ENCODE measurements at places on chromosomes 2 and 18.

DNA sequence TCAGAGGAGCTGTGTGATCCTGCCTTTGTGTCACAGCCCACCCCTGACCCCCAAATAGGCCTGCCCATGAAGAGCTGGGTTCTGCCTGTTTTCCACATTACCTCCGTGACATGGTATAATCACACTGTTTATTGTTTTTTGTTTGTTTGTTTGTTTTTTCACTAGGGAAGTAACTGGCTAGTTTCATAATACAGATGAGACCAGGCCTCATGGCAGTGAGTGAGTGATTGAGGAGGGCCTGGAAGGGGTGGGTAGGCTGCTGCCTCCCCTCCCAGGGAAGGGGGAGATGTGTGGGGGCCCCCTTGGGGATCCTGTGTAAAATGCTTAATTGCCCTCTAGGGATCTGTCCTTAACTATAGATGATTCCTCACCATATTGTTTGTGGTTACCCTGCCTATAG, 190.5 kb downstream of the LDLRAD4 start:
- no peaks in the 10 kb centered on the region for H3K27me3 ChIP-seq
- H3K4me1 ChIP-seq = no peaks in the 10 kb centered on the region
- no peaks in the 10 kb centered on the region for H3K36me3 ChIP-seq
- no peak overlapping the region for H3K4me3 ChIP-seq

DNA sequence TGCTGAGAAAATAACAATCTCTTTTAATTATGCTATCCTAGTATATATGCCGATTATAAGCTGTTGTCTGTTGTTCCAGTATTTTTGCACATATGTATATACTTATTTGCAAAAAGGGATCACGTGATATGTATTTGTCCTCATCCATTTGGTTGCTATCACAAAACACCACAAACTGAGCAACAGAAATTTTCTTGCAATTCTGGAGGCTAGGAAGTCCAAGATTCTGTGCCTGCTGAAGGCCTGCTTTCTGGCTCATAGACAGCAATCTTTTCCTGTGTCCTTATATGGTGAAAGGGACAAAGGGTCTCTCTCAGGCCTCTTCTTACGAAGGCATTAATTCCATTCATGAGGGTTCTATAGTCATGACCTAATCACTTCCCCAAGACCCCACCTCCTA, 186.5 kb downstream of the LPIN1 start:
- no peaks in the 10 kb centered on the region for H3K36me3 ChIP-seq
- H3K4me3 ChIP-seq = no peak overlapping the region
- no peak for DNase-seq
- no peak overlapping the region for H3K27ac ChIP-seq
- H3K4me1 ChIP-seq = peaks cover 4% of the 10 kb centered on the region

- no peaks in the 10 kb centered on the region for H3K27me3 ChIP-seq
- H3K4me3 ChIP-seq = no peak overlapping the region
- H3K27ac ChIP-seq = no peak overlapping the region
- no peaks in the 10 kb centered on the region for H3K36me3 ChIP-seq
- DNase-seq = no peak
Measured at GRCh38 chr2:15776629-15776919, 163.8 kb upstream of the MYCN start.

DNA sequence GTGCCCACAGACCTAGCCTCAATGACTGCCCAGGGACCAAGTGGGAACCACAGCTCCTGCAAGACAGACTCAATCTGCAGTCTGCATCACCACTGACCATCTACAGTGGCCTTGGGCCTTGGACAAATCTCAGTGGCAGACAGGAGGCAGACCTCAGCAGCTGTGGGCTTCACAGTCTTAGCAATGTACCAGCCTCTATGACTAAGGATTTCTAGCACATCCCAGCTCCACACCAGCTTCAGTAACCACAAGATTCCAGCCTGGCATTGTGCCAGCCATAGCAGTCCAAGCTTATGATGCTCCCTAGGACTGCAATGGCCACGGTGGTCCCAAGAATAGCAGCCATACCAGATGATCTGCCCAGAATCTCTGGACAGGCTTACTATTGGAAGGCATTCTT, 19.6 kb upstream of the WDR75 start:
- H3K27ac ChIP-seq = no peak overlapping the region
- no peaks in the 10 kb centered on the region for H3K36me3 ChIP-seq
- H3K4me3 ChIP-seq = no peak overlapping the region
- no peak for DNase-seq

DNA sequence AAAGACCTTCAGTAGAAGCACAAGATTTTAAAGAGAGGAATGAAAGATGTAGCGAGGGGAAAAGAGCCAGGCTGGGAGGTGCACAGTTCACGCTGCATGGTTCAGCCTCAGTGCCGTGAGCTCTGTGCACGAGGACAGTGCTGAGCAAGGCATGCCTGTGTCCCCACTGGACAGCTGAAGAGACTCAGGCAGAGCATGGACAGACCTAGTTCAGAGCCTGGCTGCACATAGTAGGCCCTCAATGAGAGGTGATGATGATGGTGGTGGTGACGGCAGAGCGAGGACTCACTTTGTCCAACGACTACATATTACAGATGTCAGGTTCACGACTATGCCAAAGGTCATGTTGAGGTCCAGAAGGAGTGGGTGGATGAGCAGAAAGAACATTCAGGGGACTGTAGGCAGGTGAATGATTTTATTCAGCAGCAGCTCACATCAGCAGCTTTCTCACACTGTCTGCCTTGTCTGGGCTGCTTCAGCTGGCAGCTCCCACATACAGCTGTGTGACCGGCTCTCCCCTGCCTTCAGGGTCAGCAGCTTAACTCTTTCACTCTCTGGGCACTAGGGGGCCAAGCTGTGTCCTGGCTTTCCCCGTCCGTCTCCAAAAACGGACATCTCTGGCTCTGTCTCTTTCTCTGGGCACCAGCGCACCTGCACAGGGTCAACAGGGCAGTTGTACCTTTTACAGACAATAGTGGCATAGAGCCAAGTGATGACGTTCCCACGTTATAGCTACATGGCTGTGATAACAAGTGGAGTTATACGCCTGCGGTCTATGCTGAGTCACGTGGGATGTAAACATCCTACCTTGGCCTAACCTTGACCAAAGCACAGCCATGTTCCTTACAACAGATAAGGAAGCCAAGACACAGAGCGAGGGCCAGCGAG, 128.8 kb upstream of the MSH6 start:
- no peaks in the 10 kb centered on the region for H3K4me1 ChIP-seq
- no peaks in the 10 kb centered on the region for H3K36me3 ChIP-seq
- H3K27me3 ChIP-seq = peaks cover 6% of the 10 kb centered on the region
- no peak overlapping the region for H3K4me3 ChIP-seq
- H3K27ac ChIP-seq = no peak overlapping the region

GRCh38 chr2:233892793-233893192, 24.4 kb upstream of the TRPM8 start:
- no peak for DNase-seq
- no peaks in the 10 kb centered on the region for H3K4me1 ChIP-seq
- no peaks in the 10 kb centered on the region for H3K27me3 ChIP-seq
- no peaks in the 10 kb centered on the region for H3K36me3 ChIP-seq

GRCh38 chr2:239055756-239056493, 208.0 kb downstream of the TWIST2 start:
- H3K4me1 ChIP-seq = no peaks in the 10 kb centered on the region
- DNase-seq = no peak
- peaks cover 54% of the 10 kb centered on the region for H3K36me3 ChIP-seq
- H3K27me3 ChIP-seq = no peaks in the 10 kb centered on the region
- no peak overlapping the region for H3K27ac ChIP-seq

DNA sequence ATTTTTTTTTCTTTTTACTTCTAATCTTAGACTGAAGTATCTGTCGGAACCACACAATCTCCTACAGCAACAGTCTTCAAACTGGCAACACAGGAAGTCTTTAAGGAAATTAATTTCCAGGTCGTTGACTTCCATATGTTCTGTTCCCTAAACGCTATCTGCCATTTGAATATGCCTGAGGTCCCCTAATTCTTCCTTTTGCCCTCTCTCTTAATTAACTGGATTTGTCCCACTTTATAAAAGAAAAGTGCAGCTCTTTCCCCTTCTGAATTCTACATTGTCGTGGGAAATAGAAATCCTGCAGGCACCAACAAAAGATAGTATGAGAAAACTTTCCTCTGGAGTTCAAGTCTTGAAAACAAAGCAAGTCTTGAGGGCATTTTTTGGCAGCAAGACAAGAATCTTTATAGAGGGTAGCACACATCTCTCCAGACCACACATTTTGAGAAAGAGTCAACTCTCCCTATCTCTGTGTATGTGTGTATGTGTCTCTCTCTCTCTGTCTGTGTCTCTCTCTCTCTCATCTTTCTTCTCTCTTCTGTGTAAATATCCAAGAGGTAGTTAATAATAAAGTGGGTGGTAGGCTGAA, 879.8 kb downstream of the SOCS6 start:
- no peak for DNase-seq
- H3K36me3 ChIP-seq = no peaks in the 10 kb centered on the region
- no peak overlapping the region for H3K27ac ChIP-seq
- H3K27me3 ChIP-seq = no peaks in the 10 kb centered on the region
- H3K4me3 ChIP-seq = no peak overlapping the region

DNA sequence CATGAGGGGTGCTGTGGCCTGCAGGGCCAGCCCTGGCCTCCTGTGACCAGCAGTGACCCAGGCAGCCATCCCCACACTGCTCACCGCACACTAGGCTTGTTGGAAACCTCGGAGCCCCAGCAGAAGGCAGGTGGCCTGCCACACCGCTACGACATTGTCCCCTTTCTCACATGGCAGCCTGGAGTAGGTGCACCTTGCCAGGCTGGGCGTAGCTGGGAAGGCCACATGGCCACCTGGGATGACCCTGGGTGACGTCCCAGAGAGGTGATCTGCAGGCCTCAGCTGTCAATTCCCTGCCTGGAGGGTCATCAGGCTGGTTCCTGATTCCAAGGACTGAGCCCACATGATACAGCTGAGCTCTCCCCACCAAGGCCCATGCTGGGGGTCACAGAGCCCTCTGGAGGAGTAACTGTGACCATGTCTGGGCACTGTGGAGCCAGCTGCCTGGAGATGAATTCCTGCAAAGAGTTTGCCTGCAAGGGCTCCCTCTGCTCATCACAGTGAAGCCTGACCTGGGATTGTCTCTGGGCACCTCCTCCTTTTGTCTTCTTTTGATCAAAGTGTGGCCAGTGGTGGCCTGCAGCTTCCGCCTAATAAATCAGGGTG, 119.6 kb upstream of the OTOS start:
- H3K27ac ChIP-seq = no peak overlapping the region
- H3K4me3 ChIP-seq = no peak overlapping the region
- DNase-seq = no peak
- no peaks in the 10 kb centered on the region for H3K36me3 ChIP-seq
- H3K4me1 ChIP-seq = no peaks in the 10 kb centered on the region
- H3K27me3 ChIP-seq = peaks cover 30% of the 10 kb centered on the region

DNA sequence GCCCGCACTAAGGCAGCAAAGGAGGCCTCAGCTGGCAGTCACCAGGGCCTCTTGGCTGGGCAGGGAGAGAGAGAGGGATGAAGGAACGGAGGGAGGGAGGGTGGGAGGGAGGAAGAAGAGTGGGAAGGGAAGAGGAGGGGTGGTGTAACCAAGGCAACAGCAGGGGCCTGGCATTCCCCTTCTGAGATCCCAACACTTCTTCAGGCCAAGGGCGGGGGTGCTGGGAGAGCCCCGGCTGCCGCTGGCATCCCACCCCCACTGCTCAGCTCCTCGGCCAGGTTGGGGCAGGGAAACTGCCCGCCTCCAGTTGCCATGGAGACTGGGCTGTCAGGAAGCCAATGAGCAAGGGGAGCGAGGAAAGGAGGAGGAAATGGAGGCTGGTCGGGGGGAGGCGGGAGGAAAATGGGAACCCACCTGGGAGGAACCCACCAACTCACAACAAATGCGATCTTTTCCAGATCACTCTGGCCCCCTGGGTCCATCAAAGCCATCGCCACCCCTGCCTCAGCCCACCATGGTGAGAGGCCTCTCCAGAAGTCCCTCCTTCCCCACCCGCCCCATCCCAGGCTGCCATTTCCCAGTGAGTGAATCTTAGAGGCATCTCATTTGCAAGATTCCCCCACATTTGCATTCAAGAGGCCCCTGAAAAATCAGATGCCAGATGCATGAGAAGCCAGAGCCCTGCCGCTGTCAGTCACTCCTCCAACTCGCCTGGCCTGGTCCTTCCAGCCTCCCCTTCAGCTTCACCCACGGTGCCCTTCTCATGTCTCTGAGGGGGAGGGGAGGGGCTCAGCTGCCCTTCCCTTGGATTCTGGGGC, 12.4 kb downstream of the SH2D6 start:
- H3K27me3 ChIP-seq = peaks cover 3% of the 10 kb centered on the region
- peaks cover 2% of the 10 kb centered on the region for H3K4me1 ChIP-seq
- DNase-seq = no peak
- no peak overlapping the region for H3K4me3 ChIP-seq
- no peak overlapping the region for H3K27ac ChIP-seq
- H3K36me3 ChIP-seq = no peaks in the 10 kb centered on the region
